ENCODE measurements at places on chromosomes 2 and 18. TPM values are rescaled to one million over a fixed set of nuclear protein-coding genes. Genes with fewer than 3 reads are reported as not detected.

- DNase-seq, result no peak
Observed at GRCh38 chr2:14756981-14757657, 124.6 kb downstream of the LRATD1 start.

DNA sequence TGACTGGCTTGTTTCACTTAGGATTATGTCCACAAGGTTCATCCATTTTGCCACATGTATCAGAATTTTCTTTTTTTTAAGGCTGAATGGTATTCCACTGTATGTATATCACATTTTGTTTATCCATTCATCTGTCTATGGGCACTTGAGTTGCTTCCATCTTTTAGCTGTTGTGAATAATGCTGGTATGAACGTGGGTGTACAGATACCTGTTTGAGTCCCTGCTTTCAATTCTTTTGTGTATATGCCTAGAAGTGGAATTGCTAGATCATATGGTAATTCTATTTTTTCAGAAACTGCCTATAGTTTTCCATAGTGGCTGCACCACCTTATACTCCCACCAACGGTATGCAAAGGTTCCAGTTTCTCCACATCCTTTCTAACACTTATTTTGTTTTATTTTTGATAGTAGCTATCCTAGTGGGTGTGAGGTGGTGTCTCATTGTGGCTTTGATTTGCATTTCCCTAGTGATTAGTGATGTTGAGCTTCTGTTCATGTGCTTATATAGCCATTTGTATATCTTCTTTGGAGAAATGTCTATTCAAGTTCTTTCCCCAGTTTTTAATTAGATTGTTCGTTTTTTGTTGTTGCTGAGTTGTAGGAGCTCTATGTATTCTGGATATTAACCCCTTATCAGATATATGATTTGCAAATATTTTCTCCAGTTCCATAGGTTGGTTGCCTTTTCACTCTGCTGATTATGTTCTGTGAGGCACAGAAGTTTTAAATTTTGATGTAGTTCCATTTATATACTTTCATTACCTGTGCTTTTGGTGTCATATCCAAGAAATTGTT, 40.7 kb downstream of the TTC39C start:
- no peak for DNase-seq

SPDYA gene
- 1.1 TPM for total RNA-seq

BCL11A gene
- total RNA-seq, result 1.00 TPM

- DNase-seq, result no peak
Observed at GRCh38 chr18:65934874-65935273, 184.1 kb downstream of the CDH7 start.

DNA sequence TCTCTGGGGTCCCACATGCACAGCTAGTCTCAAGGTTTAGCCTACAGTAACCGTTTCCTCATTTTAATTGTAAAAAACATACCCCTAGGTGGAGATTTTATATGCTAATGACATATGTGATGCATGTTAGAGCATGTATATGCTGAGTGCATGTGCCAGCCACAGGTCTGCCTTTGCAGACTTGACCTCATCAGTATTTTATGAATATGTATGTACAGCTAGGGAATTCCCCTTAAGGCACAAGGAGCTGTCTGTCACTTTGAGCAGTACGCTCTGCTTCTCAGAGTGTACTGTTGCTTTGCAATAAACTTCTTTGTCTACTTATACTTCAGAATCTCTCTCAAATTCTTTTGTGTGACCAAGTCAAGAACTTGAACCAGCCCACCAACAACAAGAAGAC, 131.2 kb upstream of the ERBB4 start:
- DNase-seq, result no peak

DNA sequence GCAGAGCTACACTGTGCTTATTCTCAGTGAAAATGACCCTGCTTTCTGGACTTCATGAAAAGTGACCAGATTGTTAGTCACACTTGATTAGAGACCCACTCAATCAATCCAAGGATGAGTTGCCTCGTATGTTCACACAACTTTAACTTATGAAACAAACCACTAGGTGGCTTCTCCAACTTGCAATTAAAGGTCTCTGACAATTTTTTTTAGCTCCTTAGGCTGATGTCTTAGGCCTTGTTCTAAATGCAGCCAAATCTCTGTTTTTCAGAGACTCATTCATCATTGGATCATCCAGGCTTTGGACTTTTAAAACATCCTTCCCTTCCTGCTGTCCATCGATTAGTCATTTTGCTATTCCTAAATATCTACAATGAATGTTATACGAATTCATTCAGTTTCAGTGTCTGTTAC, 63.4 kb downstream of the MREG start:
- no peak for DNase-seq

- no peak for DNase-seq
Observed at GRCh38 chr2:46569766-46570165, 90.4 kb downstream of the TMEM247 start.

DNA sequence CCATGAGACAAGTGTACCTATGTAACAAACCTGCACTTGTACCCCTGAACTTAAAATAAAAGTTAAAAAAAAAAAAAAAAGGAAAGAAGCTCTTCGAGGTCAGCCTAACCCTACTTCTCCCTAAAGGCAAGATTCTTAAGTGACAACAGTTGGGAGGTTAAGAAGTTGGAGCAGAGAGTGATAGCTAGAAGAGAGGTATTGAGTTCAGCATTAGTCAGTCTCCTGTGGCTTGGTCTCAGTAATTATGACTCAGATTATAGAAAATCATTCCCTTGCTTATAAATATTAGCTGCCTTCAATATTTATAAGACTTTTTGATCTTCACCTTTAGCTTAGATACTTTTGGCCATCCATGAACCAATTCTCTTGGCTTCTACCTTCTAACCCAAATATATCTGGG, 926.8 kb upstream of the SLC39A10 start:
- no peak for DNase-seq

- DNase-seq, result peak; percentile 41
Observed at GRCh38 chr18:63339920-63340484, 20.4 kb upstream of the BCL2 start.

GRCh38 chr2:10650761-10651160, 39.0 kb downstream of the NOL10 start:
- DNase-seq, result no peak

DNA sequence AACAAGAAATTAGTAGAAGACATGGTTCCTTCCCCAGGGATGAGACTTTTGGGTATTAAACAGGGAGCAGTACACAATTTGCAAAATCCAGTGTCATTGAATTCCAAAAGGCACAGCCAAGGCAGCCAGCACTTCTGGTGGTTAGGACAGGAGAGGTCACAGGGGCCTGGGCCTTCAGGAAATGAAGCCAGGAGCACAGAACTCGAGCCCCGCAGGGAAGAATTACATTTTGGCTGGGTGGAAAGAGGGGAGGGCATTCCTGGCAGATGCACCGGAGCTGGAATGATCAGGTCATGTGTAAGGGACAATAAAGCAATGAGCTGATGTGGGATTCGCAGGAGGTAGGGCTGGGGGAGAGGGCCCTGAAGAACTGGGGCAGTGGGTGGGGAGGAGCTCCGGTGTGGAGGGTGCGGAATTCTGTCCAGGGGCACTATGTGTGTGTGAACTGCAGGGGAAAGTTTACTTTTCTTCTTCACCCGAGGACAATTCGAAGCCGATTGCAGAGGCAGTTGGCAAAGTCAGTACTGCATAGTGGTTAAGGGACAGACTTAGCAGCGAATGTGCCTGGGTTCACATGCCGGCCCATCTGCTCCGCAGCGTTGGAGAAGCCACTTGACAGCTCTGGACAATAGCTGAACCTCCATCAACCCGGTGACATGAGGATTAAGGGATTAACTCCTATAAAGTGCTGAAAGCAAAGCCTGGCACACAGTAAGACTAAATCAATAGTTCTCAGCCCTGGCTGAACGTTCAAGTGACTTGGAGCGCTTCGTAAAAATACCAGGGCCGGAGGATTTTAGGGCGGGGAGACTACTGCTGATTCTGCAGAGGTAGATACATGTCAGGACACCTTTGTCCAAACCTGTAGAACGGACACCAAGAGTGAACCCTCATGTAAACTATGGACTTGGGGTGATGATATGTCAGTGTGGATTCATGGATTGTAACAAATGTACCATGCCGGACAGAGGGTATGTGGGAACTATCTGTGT, 36.4 kb downstream of the ALPK2 start:
- DNase-seq, result no peak

DNA sequence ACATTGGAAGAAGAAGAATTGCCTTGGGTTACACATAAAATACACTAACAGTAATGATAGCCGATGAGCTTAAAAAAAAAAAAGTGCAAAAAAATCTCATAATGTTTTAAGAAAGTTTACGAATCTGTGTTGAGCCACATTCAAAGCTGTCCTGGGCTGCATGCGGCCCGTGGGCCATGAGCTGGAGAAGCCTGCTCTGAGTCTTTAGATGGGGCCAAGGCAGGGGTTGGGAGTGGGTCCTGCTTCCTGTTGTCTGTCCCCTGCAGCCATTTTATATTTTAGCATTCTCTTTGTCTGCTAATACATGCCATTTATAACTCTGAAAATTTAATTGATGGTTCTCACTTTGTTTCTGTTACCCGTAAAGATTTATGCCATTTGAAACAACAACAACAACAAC, 93.2 kb downstream of the EPC2 start:
- no peak for DNase-seq

GRCh38 chr18:55088561-55088960, 129.3 kb upstream of the CCDC68 start:
- no peak for DNase-seq

GRCh38 chr18:6406910-6407470, 7.7 kb downstream of the L3MBTL4 start:
- no peak for DNase-seq

AQP12A gene
- total RNA-seq, result not detected

GRCh38 chr2:8656160-8656641, 25.7 kb upstream of the ID2 start:
- no peak for DNase-seq

GRCh38 chr2:3248754-3249475, 128.7 kb downstream of the EIPR1 start:
- DNase-seq, result no peak

GPR39 gene
- total RNA-seq, result not detected

GRCh38 chr2:127614246-127614645, 31.7 kb upstream of the GPR17 start:
- no peak for DNase-seq

GRCh38 chr18:25077038-25077943, 274.7 kb downstream of the ZNF521 start:
- DNase-seq, result no peak

GRCh38 chr2:223779877-223780276, 57.5 kb downstream of the AP1S3 start:
- peak; percentile 54 for DNase-seq

ERICH2 gene
- 0.46 TPM for total RNA-seq

NOL4 gene
- not detected for total RNA-seq

DNA sequence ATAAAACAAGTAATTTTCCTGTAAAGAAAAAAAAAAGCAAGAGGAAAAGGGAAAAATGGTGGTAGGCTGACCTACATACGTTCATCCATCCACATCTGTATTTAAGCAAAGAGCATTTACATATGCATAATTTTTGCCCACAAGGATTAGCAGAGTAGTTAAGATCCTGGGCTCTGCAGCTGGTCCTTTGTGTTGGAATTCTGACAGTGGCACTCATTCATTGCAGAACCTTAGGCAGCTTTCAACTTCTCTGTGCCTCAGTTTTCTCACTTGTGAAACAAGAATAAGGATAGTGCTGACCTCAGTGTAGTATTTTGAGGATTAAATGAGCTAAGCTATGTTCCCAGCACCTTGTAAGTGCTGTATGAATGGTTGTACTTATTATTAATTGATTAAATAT, 211.3 kb downstream of the ARL4C start:
- no peak for DNase-seq

GRCh38 chr2:223235986-223236385, 184.0 kb downstream of the KCNE4 start:
- DNase-seq, result no peak

DNA sequence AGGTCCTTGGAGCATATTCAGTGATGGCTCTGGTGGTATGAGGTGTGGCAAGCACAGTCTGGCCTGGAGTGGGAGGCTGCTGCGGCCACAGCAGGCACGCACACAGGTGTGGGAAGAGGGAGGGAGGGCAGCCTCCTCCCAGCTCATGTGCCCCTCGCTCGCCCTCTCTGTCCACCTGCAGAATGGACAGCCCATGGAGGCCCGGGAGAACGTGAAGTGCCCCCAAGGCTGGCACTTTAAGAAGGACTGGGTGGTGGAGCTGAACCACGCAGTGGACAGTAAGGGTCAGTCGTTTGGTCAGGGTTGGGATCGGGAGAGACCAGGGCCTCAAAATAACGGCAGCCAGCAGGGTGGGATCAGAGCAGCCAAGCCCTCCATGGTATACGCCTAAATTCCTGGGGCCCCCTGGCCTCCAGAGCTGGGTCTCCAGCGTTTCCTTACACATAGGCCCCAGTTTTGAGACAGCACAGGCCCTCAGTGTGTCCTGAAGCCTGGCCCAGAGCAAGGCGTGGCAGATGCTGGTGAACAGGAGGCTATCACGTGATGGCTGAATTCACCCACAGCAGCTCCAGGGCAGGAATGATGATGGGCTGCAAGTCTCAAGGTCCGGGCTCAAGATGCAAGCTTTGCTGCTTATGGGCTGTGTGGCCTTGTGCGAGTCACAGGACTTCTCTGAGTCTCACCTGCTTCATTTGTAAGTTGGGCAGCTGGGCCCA, 47.9 kb downstream of the FER1L5 start:
- DNase-seq, result no peak

- DNase-seq, result no peak
Observed at GRCh38 chr2:135949451-135950234, 35.8 kb downstream of the DARS1 start.

DNA sequence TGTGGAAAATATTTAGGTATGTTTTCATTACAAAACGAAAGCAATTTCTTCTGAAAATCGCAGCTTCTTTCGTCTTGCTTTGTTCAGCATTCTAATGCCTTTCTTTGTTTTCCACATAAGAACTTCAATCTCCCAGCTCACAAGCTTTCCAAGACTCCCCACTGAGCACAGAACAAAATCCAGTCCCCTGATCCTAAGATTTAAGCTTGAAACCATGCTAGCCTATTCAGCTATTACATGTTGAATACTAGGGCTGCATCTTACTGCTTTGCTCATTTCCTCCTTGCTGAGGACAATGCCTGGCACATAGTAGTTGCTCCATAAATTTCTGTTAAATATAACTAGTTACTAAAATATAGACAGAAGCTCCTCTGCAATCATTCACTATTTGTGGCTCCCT, 160.6 kb downstream of the GALNT3 start:
- no peak for DNase-seq

SULT1C4 gene
- not detected for total RNA-seq

Measured in activated T-cell treated with anti-CD3 and anti-CD28 coated beads, Interleukin-2, amount 50 U/mL, for 72 hours (primary cell).